ENCODE measurements at places on chromosomes 6 and 20. TPM values are rescaled to one million over a fixed set of nuclear protein-coding genes. Genes with fewer than 3 reads are reported as not detected.

DNA sequence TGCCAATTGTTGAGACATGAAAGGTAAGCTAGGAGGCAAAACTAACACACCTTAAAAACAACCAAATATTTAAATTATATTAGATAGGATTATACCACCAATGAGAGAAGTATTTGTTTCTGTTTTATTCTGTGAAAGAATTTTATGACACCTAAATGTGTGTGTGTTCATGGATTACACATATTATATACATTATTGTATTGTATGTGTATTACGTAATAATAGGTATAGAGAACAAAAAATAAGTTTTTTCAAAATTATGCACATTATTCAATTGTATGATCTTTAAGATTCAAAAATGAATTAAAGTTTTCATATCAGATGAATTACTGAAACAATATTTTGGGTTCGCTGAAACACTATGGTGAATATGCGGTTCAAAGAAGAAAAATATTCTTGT is 84.3 kb upstream of the FABP7 start:
- no peak for DNase-seq

DNA sequence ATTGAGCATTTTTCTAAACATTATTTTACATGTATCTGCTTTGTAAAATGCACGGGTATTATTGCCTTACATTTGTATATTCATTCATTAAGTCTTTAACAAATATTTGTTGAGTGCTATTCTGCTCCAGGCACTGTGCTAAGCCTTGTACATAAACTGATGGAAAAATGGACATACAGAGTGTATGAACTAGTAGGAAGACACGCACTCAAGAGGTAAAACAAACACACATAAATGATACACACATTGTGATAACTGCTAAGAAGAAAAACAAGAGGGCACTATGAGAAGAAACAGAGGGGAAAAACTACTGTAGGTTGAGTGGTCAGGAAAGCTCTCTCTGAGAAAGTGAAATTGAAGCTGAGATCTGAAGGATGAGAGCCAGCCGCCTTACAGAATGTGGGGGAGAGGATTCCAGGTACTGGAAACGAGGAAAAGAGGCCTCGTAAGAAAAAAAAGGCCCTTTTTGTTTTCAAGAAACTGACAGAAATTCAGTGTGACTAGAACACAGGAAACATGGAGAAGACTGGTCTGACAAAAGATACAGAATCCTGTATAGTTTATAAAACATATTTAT is 117.5 kb downstream of the EYA4 start:
- DNase-seq: no peak

ASIP gene
- not detected for total RNA-seq

DNA sequence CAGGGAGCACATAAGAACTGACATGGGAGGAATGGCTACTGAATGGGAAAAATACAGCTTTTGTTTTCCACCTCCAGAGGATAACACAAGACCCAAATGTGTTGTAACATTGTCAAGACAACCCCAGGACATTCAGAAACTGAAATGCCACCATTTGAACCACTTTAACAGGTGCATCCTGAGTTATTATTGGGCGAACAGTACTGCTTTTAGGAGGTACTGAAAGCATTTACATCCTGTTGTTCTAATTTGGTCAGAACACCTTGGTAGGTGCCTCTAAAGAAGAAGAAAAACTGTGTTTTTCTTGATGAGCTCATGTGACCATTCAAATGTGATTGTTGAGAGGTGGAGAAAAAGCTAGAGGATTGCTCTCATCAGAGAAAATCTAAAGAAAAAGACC is 6.4 kb upstream of the TXNDC5 start:
- DNase-seq: no peak

DNA sequence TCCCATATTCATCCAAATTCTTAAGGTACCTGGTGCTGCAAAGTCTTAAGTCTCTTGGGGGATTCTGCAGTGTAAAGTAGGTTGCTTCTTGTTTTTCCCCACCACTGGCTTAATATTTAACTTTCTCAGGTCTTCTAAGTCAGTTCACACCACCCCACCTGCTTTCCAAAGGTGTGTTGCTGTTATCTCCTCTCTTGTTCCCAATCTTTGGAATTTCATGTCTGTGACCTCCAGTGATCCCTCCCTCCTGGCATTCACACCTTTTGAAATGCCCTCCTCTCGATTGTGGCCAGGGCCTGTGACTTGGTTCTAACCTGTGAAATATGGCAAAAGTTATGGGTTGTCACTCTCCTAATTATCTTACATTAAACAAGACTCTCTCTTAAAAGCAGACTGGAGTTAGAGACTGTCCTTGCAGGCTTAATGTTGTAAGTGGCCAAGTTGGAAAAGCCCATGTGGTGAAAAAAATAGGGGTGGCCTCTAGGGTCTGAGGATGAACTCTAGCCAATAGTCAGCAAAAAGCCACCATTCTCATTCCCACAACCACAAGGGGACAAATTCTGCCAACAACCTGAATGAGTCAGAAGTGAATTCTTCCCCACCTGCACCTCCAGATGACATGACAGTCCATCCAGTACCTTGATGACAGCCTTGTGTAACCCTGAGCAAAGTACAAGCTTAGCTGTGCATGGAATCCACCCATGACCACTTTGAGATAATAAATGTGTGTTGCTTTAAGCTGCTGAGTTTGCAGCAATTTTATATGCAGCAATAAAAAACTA is 45.1 kb downstream of the ADGRF1 start:
- DNase-seq: no peak

GRCh38 chr20:46712056-46712636 is 2.7 kb downstream of the SLC2A10 start:
- no peak for DNase-seq

GRCh38 chr6:98137391-98137790 is 697.0 kb upstream of the POU3F2 start:
- no peak for DNase-seq

GRCh38 chr20:53819973-53820451 is 226.4 kb upstream of the ZNF217 start:
- DNase-seq: no peak

GRCh38 chr20:51497542-51498467 is 44.7 kb downstream of the NFATC2 start:
- DNase-seq: no peak

All from ascending aorta (tissue), 2 donors.